Right atrium auricular region (tissue), 2 donors: ENCODE measurements at places on chromosomes 2 and 18. TPM values are rescaled to one million over a fixed set of nuclear protein-coding genes. Genes with fewer than 3 reads are reported as not detected.

The IGFBP5 gene
- 169 TPM for total RNA-seq

DNA sequence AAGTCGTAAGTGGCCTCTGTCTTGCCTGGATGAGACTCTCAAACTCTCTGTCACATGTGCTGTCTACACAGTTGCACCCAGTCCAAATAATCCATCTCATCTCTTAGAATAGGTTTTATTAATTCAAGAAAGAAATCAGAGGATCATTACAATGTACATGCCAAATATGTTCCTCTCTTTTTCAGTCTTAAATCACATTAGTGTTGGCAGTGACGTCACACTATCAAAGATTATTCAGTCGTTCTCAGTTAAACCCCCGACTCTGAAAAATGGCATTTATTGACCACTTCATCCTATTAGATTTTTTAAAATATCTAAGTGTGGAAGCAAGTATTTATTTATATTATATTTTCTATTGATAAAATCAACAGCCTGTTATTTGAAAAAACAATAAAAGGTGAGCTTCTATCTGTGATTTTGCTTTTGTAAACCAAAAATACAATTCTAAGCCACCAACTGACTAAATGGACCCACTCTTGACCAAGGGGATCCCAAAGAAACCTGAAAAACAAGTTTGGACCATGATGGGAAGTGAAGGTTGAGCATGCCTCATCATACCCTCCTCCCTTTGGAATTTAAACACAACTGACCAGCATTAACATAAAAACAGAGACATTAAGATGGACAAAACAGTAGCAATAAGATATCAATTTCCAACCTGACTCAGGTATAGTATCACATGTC, 1894.4 kb upstream of the LRRTM1 start:
- H3K4me3 ChIP-seq = no peak overlapping the region
- no peaks in the 10 kb centered on the region for H3K27me3 ChIP-seq
- no peak for DNase-seq
- H3K27ac ChIP-seq = no peak overlapping the region

GRCh38 chr2:70094978-70095719, 7.9 kb downstream of the PCBP1 start:
- peak; percentile 71 for DNase-seq
- peak overlapping the region; percentile 81 for H3K27ac ChIP-seq
- no peaks in the 10 kb centered on the region for H3K4me1 ChIP-seq

DNA sequence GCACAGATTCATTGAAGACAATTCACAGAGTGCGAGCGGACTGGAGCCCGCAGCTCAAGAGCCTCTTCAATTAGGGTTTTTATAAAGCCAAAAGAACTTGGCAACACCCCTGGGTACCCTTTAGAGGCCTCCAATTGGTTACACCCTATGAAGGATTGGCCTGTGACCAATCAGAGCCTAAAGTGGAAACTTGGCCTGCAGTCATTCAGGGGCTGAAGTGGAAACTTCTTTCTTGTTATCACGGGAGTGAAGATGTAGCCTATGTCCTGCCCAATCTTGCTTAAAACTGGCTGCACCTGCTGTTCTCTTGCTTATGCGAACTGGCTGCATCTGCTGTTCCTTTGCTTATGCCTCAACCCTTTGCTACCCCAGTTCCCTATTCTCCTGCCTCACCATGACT, 1.8 kb upstream of the HJURP start:
- no peak overlapping the region for H3K4me3 ChIP-seq
- no peaks in the 10 kb centered on the region for H3K27me3 ChIP-seq
- no peak overlapping the region for H3K27ac ChIP-seq
- no peaks in the 10 kb centered on the region for H3K4me1 ChIP-seq

GRCh38 chr2:176892676-176893226, 319.8 kb upstream of the HNRNPA3 start:
- no peak overlapping the region for H3K27ac ChIP-seq
- H3K4me3 ChIP-seq = no peak overlapping the region
- no peak for DNase-seq

GRCh38 chr2:126655500-126656430, at the start of gene GYPC:
Gene GYPC (plus strand): TSS chr2:126656158. CDS start chr2:126656264, 106 bp downstream.
- H3K4me3 ChIP-seq = peak within 1 kb of the TSS; percentile 62
- H3K36me3 ChIP-seq = no peaks in the 10 kb centered on the region
- H3K4me1 ChIP-seq = no peaks in the 10 kb centered on the region
- no peaks in the 10 kb centered on the region for H3K27me3 ChIP-seq

The MTERF4 gene
- total RNA-seq = 20.6 TPM

The ZCCHC2 gene
- total RNA-seq = 16.8 TPM

- H3K27me3 ChIP-seq = no peaks in the 10 kb centered on the region
- no peak for DNase-seq
- H3K4me1 ChIP-seq = peaks cover 28% of the 10 kb centered on the region
- peak overlapping the region; percentile 63 for H3K4me3 ChIP-seq
- peak overlapping the region; percentile 75 for H3K27ac ChIP-seq
These were observed 1.1 kb upstream of the RPL37A start for GRCh38 chr2:216497382-216498069.

The STON1 gene
- 15.9 TPM for total RNA-seq

DNA sequence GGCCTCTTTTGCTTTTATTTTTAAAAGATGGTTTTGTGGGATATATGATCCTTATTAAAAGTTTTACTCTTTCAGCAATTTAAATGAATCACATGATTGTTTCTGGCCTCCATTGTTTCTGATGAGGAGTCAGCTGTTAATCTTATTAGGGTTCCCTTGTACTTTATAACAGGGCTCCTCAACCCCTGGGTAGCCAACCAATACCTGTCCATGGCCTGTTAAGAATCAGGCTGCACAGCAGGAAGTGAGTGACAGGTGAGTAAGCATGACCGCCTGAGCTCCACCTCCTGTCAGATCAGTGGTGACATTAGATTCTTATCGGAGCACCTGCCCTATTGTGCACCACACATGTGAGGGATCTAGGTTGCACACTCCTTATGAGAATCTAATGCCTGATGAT, 45.1 kb upstream of the FAM98A start:
- no peaks in the 10 kb centered on the region for H3K27me3 ChIP-seq
- no peaks in the 10 kb centered on the region for H3K36me3 ChIP-seq
- no peak overlapping the region for H3K4me3 ChIP-seq
- no peak for DNase-seq

GRCh38 chr2:8537562-8538155, 144.2 kb upstream of the ID2 start:
- no peak overlapping the region for H3K27ac ChIP-seq
- DNase-seq = no peak
- no peaks in the 10 kb centered on the region for H3K27me3 ChIP-seq
- no peak overlapping the region for H3K4me3 ChIP-seq

GRCh38 chr2:231189571-231190495, 8.6 kb upstream of the ARMC9 start:
- peak overlapping the region; percentile 88 for H3K27ac ChIP-seq
- peak; percentile 80 for DNase-seq
- no peaks in the 10 kb centered on the region for H3K36me3 ChIP-seq

DNA sequence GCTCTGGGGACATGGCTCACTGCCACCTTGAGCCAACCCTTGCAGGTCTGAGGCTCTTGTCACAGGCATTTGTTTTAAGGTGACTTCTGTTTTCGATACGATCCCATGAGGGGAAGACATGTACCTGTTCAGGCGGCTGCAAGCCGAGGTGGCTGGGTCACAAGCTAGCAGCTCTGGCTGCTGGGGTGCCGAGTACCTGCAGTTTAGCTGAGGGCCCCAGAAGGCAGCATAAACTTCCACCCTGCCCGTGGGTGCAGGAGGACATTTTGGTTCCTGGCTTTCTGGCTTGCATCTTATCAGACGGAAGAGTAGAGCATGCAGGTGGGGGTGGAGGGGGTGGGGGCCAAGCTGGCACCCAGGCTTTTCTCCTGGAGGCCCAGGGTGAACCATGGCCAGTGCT, 28.4 kb downstream of the COA5 start:
- no peaks in the 10 kb centered on the region for H3K27me3 ChIP-seq
- no peak overlapping the region for H3K27ac ChIP-seq

The ITGB6 gene
- total RNA-seq = 0.20 TPM

- DNase-seq = no peak
- H3K4me3 ChIP-seq = no peak overlapping the region
- H3K27ac ChIP-seq = no peak overlapping the region
- no peaks in the 10 kb centered on the region for H3K4me1 ChIP-seq
- H3K27me3 ChIP-seq = no peaks in the 10 kb centered on the region
- H3K36me3 ChIP-seq = no peaks in the 10 kb centered on the region
These were observed 23.0 kb downstream of the CYTIP start for GRCh38 chr2:157420771-157421323.

GRCh38 chr2:226661789-226662545, 137.7 kb downstream of the IRS1 start:
- H3K27me3 ChIP-seq = no peaks in the 10 kb centered on the region
- H3K36me3 ChIP-seq = no peaks in the 10 kb centered on the region
- H3K27ac ChIP-seq = peak overlapping the region; percentile 88
- H3K4me3 ChIP-seq = no peak overlapping the region
- DNase-seq = no peak

DNA sequence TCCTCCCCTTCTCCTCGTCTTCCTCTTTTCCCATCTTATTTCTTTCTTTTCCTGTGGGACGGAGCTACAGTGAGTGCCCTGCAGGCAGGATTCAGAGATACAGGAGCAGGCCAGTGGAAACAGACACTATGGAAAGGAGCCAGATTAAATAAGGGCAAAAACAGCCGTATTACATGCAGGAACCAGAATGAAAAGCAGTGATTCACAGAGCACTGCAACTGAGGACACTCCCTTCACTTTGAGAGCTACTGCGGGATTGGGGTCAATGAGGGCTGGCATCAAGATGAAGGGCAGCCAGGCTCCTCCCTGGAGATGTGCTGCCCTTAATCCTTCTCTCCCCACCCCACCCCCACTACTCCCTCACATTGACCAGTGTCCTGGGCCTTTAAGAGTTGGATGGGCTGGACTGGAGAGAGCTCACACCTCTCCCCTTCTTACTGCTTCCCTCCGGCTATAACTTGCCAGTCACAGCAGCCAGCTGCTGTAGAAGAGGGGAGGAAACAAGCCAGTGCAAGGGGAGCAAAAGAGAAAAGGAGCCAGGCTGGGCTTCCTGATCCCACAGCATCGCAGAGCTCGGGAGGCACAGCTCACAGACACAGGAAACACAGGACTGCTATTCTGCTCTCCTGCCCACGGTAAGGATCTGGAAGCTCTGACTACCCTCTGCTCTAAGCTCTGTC, at the start of gene PLCD4:
PLCD4 (plus strand) TSS at position 464 of the 680 bp plus-strand sequence. CDS start 7,841 bp downstream, outside the sequence.
- H3K36me3 ChIP-seq = no peaks in the 10 kb centered on the region
- peak within 1 kb of the TSS; percentile 13 for H3K4me3 ChIP-seq
- peaks cover 17% of the 10 kb centered on the region for H3K4me1 ChIP-seq
- H3K27me3 ChIP-seq = no peaks in the 10 kb centered on the region
- DNase-seq = no peak
- H3K27ac ChIP-seq = no peak within 1 kb of the TSS

- H3K27ac ChIP-seq = no peak overlapping the region
- H3K36me3 ChIP-seq = no peaks in the 10 kb centered on the region
- no peaks in the 10 kb centered on the region for H3K27me3 ChIP-seq
- H3K4me3 ChIP-seq = no peak overlapping the region
- DNase-seq = no peak
These were observed 710.2 kb upstream of the SLC39A10 start for GRCh38 chr2:194946826-194947225.

The GALNT13 gene
- 0.55 TPM for total RNA-seq

- H3K4me3 ChIP-seq = no peak overlapping the region
- no peaks in the 10 kb centered on the region for H3K27me3 ChIP-seq
- no peaks in the 10 kb centered on the region for H3K4me1 ChIP-seq
- no peaks in the 10 kb centered on the region for H3K36me3 ChIP-seq
- no peak overlapping the region for H3K27ac ChIP-seq
These were observed 780.4 kb upstream of the NRXN1 start for GRCh38 chr2:51812138-51812866.

GRCh38 chr2:137693534-137693933, 270.7 kb upstream of the HNMT start:
- no peak overlapping the region for H3K4me3 ChIP-seq
- DNase-seq = no peak
- H3K27ac ChIP-seq = no peak overlapping the region
- no peaks in the 10 kb centered on the region for H3K36me3 ChIP-seq

- H3K27ac ChIP-seq = no peak overlapping the region
- H3K27me3 ChIP-seq = no peaks in the 10 kb centered on the region
- no peaks in the 10 kb centered on the region for H3K36me3 ChIP-seq
These were observed 226.0 kb downstream of the KCNJ3 start for GRCh38 chr2:154924531-154924930.

The DYNC2LI1 gene
- total RNA-seq = 10.9 TPM

GRCh38 chr2:43348908-43349661, 122.7 kb upstream of the ZFP36L2 start:
- no peak for DNase-seq
- H3K27ac ChIP-seq = peak overlapping the region; percentile 90
- no peaks in the 10 kb centered on the region for H3K36me3 ChIP-seq
- H3K4me1 ChIP-seq = peaks cover 56% of the 10 kb centered on the region

DNA sequence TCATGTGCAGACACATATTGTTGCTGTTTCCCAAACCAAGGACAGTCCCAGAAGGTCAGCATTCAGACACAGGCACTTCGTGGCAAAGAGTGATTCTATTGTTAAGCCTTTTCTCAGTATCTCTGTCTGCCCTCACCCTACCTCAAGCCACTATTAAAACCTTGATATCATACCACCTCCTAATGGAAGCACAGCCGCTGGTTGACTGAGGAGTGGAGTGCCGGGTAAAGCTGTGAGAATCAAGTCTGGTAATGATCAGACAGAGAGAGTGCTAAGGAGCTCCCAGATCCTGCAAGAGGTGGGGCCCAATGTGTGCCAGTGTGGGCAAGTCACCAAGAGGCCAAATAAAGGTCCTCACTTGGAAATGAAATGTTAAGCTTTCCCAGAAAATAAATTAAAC, 819.5 kb downstream of the BCL11A start:
- H3K27me3 ChIP-seq = no peaks in the 10 kb centered on the region
- H3K27ac ChIP-seq = no peak overlapping the region
- no peak for DNase-seq
- H3K4me1 ChIP-seq = no peaks in the 10 kb centered on the region

- no peak overlapping the region for H3K4me3 ChIP-seq
- no peaks in the 10 kb centered on the region for H3K4me1 ChIP-seq
- DNase-seq = no peak
- no peaks in the 10 kb centered on the region for H3K27me3 ChIP-seq
- H3K36me3 ChIP-seq = no peaks in the 10 kb centered on the region
- H3K27ac ChIP-seq = no peak overlapping the region
These were observed 728.7 kb upstream of the ID2 start for GRCh38 chr2:7953195-7953594.
